Karpas-422 (cell line): ENCODE measurements at places on chromosomes 4 and X. TPM values are rescaled to one million over a fixed set of nuclear protein-coding genes. Genes with fewer than 3 reads are reported as not detected.

ZFP92 gene
- not detected in 2 replicates for total RNA-seq

LGI2 gene
- not detected in 2 replicates for total RNA-seq

EVC gene
- not detected in 2 replicates for total RNA-seq

PITX2 gene
- total RNA-seq, result not detected in 2 replicates

CFI gene
- total RNA-seq, result 0.79 TPM in 1 of 2 replicates, not detected in the other

- peak; percentile 45 for DNase-seq
These were observed 18.7 kb upstream of the ALG13 start for GRCh38 chrX:111662292-111662691.

DNA sequence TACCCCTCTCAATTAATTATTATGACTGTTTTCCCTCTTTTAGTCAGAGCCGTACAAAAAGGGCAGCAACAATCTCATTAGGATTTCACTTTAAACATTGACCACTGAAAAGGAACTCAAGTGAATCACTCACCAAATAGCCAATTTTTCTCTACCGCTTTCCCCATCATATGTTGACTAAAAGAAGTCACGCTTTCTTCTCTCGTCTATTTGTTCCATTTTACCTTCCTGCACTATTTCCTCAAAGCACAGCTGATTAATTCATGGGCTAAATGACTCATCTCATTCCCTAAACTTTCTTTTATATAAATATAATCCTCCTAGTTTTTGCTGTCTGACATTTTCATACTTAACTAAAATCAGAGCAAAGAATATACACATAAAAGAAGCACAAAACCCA lies 8.2 kb downstream of the MID1 start:
- no peak for DNase-seq

- no peak for DNase-seq
These were observed 24.2 kb upstream of the RASL11B start for GRCh38 chr4:52837716-52838558.

DNA sequence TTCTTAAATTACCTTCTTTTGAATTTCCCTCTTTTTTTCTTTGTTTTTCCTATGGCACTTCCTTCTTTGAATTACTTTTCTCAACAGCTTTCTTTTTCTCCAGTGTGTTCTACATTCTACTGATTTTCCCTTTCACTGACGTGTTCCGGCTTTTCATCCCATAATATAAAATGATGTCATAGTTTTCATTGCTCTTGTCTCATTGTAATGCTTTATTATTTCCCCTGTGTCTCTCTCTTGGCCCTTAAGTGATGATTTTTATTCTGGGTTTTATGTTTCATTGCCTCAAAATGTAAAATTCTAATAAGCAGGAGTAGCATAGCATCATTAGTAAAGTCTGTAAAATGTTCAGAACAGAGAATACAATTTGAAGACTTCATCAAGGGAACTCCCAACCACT lies 299.3 kb downstream of the KCTD8 start:
- DNase-seq, result no peak

GRCh38 chrX:30888526-30889146 lies 418 bp downstream of the TAB3 start:
- DNase-seq, result peak; percentile 55

DNA sequence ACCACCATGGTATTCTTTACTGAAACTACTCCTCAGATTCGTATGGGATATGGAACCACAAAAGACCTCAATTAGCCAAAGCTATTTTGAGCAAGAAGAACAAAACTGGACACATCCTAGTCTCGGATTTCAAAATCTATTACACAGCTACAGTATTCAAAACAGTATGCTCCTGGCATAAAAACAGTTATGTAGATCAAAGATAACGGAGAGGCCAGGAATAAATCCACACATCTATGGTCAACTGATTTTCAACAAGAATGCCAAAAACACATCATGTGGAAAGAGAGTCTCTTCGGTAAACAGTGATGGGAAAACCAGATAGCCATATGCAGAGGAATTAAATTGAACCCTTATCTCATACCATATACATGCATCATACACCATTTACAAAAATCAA lies 155.3 kb downstream of the SPCS3 start:
- DNase-seq, result no peak
